Stimulated activated CD8-positive, alpha-beta memory T cell treated with anti-CD3 and anti-CD28 coated beads, Interleukin-15, amount 100 ng/mL, for 48 hours (primary cell): ENCODE measurements at places on chromosomes 5 and 9.

DNA sequence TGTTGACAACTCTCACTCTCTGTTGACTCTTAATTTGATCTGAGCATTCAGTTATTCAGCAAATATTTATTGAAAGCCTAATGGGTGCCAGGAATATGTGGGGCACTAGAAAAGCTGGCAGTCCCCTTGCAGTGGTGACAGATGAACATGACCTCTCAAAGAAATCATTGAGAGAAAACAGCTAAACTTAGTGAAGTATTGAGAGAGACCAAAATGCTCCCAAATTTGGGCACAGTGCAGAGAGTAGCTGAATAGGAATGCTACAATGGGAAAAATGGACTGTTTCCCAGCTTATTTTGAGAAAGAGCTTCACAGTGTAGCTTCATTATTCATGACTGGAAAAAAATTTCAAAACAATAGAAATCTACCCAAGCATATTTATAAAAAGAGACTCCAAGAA is 257.9 kb downstream of the SGCD start:
- DNase-seq = no peak

- no peak for DNase-seq
These were observed 401.3 kb downstream of the ENC1 start for GRCh38 chr5:74239261-74239660.

- DNase-seq = no peak
These were observed 355.3 kb downstream of the PRELID2 start for GRCh38 chr5:145479857-145480256.

GRCh38 chr5:149227168-149227826 is 44.4 kb upstream of the AFAP1L1 start:
- no peak for DNase-seq

DNA sequence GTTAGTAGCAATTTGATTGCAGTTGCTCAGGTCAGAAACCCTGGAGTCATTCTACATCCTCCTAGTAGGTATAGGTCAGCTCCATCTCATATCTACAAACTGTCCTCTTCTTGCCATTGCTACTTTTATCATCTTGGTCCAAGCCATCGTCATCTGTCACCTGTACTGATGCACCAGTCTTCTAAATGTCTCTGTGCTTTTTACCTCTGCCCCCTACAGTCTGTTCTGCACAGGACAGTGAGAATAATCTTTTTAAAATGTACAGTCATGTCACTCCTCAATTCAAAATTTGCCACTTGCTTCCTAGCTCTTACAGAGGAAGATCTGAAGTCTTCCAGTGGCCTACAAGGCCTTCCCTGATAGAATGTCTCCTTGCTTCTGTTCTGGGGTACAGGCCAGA is 6.8 kb downstream of the NNT start:
- no peak for DNase-seq

DNA sequence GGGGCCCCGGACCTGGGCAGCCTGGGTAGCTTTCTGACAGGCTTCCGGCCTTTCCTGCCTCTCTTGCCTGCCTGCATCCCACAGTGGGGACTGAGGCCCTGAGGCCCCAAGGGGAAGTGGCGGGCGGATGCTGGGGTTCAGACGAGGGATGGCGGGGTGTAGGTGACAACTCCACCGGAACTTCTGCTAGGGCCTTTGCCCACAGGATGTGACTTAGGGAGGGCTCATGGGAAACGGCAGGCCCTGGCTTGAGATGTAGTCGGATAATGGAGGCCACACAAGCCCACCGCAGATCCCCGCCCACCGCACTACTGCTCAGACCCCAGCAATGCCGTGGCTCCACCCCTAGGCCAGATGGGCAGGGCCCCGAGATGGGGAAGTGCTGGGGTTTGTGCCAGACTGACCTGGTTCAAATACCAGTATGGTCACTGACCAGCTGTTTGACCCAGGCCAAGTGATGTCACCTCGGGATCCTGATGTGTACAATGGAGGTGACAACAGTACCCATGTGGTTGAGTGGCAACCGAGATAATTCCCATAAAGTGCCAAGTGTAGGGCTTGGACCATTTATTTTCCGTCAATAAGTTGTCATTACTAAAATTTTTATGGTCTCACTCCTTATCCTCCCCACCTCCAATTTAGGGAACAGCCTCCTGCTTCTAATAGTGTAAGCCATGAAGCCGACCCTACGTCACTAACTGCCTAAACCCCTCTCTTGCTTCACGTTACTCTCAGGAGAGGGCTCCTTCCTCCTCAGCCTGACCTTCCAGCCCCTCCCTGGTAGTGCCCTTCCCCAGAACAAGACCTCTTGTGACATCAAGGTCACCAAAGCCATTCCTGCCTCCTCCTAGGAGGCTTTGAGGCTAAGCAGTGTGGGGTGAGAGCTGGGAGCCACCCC is 2.5 kb upstream of the CDK9 start:
- peak; percentile 80 for DNase-seq

DNA sequence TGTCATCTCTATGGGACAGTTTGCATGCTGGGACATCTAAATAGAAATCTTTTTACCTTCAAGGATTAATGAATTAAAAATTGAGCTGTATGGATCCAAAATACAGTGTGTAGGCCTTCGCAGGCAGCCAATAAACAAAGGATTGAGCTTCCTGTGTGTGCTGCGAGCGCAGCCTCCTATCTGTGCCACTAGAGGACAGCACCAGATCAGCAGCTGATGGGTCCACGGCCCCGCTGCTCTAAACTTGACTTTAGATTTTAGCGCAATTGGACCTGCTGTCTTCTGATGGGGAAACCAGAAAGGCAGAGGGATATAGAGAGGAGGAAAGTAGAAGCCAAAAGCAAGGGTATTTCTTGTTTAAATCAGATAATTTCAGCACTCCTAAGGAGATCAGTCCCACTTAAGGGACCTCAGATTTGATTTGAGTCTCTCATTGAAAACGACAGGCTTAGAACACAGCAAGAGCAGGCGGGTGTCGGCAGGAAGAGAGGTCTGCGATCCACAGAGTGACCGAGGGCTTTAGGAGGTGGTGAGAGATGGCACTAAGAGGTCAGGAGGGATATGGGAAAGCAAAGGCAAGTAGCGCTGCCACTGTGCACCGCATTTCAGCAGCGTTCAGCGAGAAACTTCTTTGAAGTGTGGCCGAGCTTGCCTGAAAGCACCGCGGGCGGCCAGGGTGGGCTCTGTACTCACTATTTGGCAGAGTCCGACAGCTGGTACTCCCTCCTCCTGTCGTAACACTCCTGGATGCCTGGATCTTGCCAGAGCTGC is 214.3 kb downstream of the GNA14 start:
- DNase-seq = peak; percentile 9

DNA sequence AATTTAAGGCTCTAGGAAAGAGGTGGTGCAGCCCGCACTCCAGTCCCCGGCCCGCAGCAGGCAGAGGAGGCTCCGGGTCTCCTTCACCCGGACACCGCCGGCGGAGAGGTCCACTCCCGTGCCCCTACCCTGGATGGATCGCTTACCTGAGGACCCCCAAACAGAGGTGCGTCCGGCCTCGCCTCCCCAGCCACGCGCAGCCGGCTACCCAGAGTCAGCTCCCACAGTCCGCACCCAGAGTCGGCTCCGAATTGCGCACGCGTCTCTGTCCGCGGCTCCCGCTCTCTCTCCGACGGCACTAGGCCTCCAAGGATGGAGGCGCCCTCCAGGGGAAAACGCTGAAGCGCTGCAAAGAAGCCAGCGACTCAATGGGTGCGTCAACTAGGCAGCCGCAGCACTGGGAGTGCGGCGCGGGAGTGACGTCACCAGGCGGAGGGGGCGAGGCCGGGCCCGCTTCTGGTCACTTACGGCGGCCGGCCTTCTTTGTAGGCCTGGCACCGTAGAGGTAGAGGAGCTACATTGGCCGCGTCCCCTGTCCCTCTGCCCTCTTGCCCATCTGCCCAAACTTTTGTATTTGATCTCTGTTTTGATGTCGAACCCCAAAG is at the start of gene ELP1:
TSS of gene ELP1 (minus strand) at position 407 of the 605 bp plus-strand sequence. CDS start 2,978 bp downstream, outside the sequence.
- DNase-seq = peak; percentile 85

DNA sequence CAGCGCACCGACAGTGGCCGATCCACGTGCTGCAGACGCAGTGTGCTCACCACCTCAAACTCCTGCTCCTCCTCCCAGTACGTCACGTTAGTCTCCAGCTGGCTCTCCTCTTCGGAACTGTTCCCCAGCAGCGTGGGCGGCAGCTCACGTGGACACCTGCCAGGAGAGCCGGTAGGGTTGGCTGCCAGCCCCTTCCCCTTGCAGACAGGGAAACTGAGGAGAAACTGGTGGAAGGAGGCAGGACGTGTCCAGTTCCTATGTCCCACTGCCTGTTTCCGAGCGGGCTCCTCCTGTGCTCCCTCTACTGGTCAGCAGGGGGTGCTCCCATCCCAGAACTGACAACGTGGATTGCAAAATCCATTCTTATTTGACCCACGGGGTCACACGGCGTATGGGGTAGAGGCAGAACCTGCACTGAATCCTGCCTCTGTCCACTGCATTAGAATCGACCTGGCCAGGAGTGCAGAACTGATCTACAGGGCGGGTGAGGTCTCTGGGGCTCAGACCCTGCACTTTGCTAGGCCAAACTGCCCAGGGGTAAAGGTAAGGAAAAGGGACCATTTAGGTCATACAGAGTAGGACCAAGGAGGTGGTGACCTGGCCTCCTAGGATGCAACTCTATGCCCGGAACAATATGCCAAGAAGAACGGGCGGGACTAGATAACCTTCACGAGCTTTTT is 25.7 kb downstream of the PDGFRB start:
- peak; percentile 25 for DNase-seq

DNA sequence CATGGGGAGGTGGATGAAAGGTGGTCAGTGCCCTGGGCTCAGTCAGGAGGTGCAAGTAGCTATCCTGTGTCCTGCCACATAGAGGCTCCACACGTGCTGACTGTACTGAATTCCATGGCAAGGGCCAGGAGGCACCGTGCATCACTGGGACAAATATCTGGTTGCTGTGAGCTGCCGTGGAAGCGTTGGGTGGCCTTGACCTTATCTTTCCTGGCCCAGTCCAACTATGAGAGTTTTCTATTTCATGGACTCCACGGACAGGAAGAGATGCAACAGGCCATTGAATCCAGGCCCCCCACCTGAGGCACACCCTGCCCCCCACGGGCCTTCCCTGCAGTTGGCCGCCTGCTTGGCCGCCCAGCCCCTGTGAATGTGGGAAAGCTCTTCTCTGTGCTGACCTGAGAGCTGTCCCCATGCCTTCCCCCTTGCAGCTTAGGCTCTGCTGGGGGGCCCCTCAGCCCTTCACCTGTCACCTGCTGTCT is 1.7 kb downstream of the GRHPR start:
- no peak for DNase-seq

DNA sequence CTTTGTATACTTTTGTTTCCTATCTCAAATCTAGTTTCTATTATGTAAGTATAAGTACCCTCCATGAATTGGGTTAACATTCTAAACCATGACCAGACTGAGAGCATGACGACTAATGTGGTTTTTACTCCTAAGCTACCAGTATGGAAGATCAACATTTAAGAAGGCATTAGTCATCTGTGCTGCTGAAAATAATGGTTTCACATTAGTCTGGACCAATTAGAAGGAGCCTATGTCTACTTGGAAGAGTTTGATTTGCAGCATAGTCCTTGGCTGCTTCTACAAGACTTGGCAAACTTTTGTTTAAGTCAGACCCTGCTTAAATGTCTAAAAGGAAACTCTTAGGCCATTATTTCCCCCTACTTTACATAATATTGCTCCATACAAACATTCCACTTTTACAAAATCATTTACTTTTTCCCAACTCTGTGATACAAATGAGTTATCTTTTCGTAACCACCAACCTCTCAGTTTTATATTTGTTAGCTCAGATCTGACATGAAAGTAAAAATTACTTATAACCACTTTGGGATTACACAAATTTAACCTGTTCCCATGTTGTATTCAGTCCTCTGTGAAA is 186.7 kb downstream of the COMMD10 start:
- no peak for DNase-seq

DNA sequence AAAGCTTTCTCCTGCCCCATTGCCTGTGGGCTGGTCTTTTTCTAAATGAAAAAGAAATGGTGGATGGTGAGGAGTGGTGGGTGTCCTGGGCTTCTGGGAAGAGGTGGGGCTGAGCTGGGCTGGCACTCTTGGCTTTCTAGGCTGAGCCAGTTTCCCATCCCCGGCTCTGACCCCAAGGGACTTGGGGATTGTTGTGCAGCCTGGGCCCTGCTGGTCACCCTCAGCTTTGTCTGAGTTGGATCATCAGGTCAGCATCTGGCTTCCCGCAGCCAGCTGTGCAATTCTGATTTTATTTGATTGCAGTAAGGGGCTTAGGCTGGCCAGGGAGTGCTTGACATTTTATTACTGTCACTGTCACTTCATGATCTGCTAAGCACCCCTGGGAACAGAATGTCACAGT is 25.3 kb downstream of the GLRA1 start:
- no peak for DNase-seq

DNA sequence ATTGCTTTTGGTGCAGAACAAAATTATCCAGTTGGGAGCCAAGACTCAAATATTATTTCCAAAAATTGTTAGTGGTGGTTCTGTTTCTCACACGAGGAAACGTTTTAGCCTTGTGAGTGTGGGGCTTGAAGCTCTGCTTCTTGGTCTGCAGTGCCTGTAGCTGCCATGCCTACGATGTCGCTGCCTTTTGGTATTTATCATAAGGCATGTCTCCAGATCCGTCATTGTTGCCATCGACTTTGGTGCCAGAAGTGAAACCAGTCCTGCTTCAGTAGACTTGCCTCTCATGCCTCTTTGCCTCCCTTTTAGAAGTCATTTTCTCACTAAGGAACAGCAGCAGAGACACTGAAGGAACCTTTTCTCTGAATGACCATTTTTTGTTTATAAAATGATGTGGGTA is 29.7 kb upstream of the CATSPER3 start:
- DNase-seq = no peak

DNA sequence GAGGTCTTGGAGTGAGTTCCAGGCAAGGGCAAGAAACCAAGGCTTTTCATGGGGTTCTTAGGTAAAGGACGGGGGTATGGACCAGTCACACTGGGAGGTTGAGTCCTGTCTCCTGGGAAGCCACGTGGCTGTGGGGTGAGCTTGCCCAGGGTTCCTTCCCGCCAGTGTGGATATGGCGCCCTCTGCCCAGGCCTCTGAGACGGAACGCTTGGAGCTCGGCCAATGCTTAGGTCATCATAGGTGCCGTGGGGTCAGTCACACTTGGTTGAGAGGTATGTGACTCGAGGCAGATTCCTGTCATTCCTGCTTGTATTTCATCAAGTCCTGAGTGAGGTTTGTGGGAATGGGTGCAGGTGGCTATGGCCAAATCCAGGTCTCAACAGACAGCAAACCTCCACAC is 46.2 kb downstream of the TENT4A start:
- no peak for DNase-seq

DNA sequence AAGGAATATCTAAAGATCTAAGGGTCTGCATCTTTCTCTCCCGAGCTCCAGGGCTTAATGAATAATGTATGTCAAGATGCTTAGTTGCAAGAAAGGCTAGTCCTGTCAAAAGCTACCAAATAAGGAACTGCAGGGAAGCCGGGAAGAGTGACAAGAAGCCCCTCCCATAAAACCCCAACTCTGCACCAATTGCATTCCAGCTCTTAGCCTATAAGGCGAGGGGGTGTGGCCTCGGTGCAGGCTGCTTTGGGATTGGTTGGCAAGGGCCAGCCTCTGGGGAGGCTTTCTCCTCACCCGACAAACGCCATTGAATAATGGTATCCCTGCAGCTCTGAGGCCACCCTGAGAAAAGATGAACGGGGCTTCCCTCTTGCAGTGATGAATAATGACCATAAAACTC is 416.9 kb downstream of the RAB3C start:
- DNase-seq = no peak
